ACHN (cell line): ENCODE measurements at places on chromosomes 2 and 18.

- peak; percentile 84 for DNase-seq
Observed at GRCh38 chr2:104862058-104862941, 8.4 kb downstream of the POU3F3 start.

DNA sequence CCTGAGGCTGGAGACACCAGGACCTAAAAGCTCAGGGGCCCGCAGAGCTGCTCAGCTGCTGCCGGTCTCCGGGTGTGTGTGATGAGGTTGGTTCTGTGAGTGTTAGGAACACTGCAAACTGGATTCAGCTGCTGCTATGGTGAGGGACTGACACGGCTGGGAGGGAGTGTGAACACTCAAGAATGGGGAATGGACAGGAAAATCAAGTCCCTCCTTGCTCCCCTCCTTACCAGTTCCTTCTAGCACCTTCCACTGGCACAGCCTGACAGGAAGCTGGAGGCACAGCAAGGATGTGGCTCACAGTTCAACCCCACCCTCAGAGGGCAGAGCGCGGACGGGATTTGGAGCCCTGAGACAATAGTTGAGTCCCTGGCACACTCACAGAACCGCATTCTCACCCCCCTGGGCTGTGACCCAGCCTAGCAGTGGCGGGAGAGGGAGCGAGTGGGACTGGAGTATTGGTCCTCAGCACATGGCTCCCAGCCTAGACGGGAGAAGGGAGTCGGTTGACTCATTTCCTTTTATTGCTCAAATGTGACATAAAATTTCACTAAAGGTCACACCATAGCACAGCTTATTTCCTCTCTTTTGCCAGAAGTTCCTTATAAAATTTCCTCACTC, 42.5 kb downstream of the LRRC30 start:
- DNase-seq = no peak

DNA sequence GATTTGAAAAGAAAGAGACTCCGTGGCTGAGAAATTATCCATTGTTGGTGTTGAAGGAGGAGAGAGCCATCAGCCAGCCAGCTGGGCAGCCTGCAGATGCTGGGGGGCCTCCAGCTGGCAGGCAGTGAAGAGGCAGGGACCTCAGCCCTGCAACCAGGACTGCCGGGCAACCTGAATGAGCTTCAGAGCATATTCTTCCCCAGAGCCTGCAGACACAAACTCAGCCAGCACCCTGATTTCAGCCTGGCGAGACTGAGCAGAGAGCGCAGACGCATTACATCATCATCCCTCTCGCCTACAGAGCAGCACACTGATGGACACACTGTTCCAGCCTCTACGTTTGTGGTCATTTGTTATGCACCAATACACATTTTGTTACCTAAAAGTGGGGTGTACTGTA, 150.7 kb upstream of the RAB6C start:
- no peak for DNase-seq

- DNase-seq = no peak
Observed at GRCh38 chr2:94861308-94862152, 9.7 kb upstream of the TEKT4 start.

- DNase-seq = no peak
Observed at GRCh38 chr2:197675246-197675645, at the start of gene RFTN2. Gene RFTN2, minus strand, starts transcription at chr2:197675587. Its CDS starts 129 bp downstream, at chr2:197675458.

GRCh38 chr2:24558781-24559472, 67.9 kb downstream of the NCOA1 start:
- DNase-seq = no peak

- DNase-seq = no peak
Observed at GRCh38 chr2:240377366-240377765, 58.1 kb upstream of the GPC1 start.
